NCI-H1694 treated with DMSO at 0.1 percent for 48 hours (cell line): ENCODE measurements at places on chromosomes 3 and 15.

DNA sequence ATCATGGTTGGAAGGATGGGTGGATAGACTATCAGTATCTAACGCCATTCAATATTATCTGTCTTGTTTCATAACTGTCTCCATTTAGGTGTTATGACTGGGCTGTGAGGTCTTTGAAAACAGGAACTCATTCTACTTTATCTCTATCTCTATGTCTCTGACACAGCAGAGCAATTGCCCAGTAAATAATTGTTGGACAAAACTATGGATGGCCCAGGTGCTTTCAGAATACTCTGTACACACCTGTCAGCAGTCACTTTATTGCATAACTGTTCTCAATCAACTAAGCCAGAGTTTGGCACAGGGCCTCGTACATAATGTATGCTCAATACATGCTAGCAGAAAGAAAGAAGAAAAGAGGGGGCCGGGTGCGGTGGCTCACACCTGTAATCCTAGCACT lies 210.3 kb downstream of the OPA1 start:
- no peak for DNase-seq

GRCh38 chr3:156826896-156827882 lies 1.0 kb downstream of the LEKR1 start:
- no peak for DNase-seq

DNA sequence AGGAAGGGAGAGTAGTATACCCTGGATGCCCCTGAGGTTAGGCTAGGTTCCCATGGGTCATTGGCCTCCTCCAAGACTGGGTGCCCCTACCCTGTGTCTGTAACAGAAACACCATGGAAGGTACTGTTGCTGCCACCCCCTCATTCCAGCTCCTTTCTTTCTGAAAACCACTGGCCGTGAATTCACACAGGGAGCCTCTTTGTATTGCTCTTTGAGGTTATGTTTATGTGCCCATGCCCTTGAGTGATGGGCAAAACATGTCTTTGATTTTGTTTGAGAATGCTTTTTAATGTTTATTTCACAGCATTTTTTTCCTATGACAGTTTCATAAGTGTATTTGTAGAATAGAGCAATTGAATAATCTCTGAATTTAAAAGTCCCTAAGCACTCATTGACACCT lies 79.7 kb downstream of the RARB start:
- DNase-seq, result no peak

DNA sequence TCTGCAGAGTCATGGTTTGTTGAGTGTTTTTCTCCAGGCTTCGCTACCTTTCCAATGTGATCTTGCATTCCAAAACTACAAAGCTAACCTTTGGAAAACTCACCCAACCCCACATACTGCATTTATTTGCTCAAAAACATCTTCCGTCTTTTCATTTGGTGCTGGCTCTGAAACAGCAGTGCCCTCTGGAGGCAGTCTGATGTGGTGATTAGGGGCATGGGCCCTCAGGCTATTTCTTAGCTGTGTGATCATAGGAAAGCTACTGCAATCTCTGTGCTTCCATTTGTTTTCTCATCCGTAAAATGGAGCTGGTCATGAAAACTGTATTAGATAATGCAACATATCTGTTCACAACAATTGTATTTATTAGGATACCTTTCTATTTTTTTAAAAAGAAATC lies 47.0 kb downstream of the MTHFS start:
- DNase-seq, result peak; percentile 3

GRCh38 chr3:9172851-9173321 lies 76.6 kb downstream of the SRGAP3 start:
- peak; percentile 2 for DNase-seq

- DNase-seq, result no peak
These were observed 25.1 kb upstream of the BCL2L10 start for GRCh38 chr15:52137432-52138357.

DNA sequence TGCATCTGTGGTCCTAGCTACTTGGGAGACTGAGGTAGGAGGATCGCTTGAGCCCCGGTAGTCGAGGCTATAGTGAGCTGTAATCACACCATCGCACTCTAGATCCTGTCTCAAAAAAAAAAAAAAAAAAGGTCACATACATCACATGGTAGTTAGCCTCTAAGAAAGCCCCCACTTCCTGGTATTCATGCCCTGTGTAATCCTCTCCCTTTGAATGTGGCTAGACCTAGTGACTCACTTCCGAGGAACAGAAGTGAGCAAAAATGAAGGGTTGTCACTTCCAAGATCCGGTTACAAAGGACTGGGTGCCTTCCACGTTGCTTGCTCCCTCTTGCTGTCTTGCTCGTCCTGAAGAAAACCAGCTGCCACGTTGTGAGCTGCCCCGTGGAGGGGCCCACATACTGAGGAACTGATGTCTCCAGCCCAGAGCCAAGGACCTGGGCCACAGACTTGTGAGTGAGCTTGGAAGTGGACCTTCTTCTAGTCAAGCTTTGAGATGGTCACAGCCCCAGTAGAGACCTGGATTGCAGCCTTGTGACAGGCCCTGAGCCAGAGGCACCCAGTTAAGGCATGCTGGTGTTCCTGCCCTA lies 12.6 kb upstream of the LCTL start:
- no peak for DNase-seq

DNA sequence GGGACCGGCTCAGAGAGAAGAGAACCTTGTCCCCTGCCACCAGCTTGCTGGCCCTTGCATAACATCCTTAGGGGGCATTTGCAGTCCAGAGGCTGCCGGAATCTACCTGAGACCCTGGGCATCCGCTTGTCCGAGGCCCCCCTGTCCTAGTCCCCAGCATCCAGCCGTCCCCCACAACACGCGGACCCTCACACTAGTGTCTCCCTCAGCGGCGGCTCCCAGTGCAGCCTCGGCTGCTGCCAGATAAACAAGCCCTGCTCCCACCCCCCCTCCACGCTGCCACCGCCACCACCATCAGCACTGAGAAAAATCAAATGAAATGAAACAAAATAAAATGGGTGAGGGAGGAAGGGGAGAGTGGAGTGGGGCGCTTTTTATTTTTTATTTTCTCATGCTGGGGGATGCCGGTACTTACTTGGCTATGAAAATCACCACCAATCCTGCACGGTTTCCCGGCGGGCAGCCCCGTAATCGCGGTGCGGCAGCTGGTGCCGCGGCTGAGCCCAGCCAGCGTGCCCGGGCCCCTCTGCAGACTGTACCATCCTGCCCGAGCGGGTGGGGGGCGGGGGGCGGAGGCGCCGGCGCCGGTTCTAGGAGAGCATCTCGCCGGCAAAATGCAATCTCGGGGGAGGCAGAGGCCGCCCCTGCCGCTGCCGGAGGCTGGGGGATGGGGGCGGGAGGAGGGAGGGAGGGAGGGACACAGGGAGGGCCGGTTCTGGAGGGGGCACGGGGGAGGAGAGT lies at the start of gene ATP2B2:
TSS of gene ATP2B2 (minus strand) at position 537 of the 741 bp plus-strand sequence. CDS start 56,043 bp downstream, outside the sequence.
- peak; percentile 46 for DNase-seq

DNA sequence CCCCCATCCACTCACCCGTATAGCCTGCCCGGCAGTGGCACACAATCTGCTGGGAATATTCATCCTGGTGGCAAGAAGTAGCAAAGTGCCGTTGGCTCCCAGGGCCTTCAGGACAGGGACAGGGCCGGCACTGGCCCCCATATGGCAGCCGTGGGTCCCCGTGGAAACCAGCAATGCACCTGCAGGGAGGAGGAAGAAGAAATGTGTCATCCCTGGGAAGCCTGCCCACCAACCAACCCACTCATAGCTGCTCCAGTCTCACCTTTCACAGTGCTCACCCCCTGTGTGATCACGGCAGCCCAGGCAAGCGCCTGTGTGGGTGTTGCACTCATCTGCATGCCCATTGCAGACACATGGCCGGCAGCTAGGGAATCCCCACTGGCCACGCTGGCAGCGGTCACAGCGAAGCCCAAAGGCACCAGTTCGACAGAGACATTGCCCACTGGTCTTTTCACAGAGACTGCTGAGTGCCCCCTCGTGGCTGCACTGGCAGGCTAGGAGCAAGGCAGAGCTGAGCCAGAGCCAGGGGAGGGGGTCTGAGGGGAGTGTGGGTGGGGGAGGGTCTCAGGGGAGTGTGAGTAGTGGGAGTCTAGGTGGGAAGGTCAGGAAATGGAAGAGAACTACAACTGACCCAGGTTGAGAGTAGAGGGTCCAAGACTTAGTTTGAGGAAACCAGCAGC lies 4.5 kb upstream of the USP19 start:
- DNase-seq, result no peak

DNA sequence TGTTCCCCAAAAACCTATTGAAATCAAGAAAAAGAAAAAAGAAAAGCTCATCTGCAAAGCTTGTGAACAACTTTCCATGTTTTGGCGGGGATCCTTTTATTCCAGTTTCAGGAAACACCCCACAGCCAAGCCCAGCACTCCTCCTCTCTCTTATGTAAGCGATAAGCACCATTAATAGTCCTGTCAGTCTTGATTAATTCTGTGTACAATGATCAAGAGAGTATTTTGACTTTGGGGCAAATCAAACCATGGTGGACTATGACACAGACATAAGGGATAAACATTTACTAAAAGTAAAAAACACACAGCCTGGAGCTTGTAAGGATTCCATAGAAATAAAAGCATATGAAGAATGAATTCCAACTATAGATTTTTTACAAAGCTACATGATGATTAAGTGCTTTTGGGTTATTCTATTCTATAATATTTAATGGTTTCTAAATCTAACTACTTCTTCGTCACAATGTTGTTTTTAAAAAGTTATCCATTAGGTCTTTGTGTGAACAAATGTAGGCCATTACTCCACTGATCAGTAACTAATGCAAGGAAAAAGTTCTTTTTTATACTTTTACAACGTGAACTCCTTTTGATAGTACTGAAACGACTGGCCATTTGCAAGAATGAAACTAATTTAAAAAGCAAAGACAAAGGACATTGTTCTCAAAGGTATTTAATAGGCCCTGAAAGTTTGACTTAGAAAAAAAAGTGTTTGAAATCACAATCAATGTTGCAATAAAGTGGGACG lies 106.5 kb downstream of the KCNAB1 start:
- DNase-seq, result no peak

DNA sequence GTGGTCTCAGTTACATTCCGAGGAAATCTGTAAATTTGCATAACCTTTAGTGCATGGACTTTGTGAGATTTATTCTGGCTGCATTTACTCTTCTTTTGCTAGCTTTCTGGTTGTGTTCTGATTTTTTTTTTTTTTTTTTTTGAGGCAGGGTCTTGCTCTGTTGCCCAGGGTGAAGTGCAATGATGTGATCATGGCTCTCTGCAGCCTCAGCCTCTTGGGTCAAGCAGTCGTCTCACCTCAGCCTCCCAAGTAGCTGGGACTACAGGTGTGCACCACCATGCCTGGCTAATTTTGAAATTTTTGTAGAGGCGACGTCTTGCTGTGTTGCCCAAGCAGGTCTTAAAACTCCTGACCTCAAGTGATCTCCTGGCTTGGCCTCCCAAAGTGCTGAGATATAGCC lies 12.6 kb downstream of the RAB5A start:
- DNase-seq, result no peak

DNA sequence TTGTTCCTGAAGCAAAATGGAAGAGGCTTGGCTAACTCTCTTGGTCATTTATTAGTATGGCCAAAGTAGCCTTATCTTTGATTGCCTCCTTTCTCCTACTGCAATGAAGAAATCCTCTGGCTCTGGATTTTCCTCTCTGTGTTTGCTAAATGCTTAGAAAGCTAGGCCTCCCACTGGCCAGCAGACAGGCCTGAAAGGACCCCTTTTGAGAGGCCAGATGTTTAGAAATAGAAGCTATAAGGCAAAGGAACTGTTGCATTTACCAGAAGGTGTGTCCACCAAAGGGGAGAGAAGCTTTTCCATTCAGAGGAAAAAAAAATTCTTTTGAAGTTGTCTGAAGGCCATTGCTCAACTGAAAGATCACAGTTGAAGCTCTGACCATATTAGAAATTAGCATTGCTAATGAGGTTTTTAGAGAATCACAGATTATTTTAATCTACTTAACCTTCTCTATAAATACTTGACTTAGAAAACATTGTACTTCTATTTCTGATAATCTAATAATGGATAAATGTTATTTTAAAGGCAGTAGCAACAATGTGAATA lies 160.8 kb downstream of the SYNPR start:
- no peak for DNase-seq

DNA sequence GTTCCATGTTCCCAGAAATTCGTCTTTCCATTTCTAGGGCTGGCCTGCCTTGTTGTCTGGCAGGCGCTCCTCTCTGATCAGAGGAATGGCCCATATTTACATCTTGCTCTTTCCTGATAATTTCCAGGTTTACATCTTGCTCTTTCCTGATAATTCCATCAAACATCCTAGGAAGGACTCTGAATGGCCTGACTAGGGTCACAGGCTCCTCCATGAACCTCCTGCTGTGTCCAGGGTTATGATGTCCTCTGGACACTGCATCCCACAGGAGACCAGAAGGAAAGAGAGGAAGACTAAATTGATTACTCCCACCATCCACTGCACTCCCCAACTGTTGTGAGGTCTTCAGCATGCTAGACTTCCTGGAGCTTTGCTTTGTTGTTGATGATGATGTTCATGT lies 75.4 kb downstream of the CLSTN2 start:
- no peak for DNase-seq

- peak; percentile 27 for DNase-seq
These were observed at the start of gene LRRN1 for GRCh38 chr3:3799173-3800079. Gene LRRN1 (plus strand): TSS chr3:3799431. CDS start chr3:3844642, 45,211 bp downstream.

DNA sequence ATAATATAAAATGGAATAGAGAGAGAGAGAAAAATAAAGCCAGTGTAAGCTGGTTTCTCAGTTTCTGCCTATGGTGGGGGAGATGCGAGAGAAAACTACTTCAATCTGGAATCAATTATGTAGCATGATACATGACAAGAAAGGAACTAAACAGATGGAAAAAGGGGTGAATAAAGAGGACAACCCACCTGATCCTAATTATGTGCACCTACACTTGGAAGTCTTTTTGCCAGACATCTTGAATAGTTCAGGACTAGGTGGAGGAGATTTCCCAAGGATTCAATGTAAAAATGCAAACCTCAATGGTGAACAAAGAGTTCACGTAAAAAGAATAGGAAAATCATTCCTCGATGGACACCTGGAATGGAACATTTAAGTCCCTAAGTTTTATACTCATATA lies 524.4 kb upstream of the RGMA start:
- DNase-seq, result no peak
